ENCODE measurements at places on chromosomes 11 and 22.

DNA sequence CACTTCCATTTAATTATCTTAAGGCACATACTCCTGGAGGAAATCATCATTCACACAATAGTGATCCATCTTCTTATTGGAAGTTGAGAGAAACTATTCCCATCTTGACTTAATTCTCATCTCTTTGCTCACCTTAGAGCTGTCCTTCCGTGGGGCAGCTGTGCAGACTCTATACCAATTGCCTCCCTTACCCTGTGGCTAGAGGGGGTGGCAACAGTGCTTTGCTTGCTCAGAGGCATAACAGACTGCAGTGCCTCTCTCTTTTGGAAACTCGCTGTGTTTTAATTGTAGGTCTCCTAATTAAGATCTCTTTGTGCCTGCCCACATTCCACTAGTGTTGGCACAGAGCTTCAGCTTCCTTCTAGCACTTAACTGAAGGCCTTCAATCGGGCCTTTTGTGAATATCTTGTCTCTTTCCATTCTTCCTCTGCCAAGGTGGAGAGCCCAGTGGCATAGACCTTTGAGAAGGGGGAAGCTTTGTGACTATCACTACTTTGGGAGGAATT, 5.5 kb downstream of the KMT2A start:
- no peak for DNase-seq

DNA sequence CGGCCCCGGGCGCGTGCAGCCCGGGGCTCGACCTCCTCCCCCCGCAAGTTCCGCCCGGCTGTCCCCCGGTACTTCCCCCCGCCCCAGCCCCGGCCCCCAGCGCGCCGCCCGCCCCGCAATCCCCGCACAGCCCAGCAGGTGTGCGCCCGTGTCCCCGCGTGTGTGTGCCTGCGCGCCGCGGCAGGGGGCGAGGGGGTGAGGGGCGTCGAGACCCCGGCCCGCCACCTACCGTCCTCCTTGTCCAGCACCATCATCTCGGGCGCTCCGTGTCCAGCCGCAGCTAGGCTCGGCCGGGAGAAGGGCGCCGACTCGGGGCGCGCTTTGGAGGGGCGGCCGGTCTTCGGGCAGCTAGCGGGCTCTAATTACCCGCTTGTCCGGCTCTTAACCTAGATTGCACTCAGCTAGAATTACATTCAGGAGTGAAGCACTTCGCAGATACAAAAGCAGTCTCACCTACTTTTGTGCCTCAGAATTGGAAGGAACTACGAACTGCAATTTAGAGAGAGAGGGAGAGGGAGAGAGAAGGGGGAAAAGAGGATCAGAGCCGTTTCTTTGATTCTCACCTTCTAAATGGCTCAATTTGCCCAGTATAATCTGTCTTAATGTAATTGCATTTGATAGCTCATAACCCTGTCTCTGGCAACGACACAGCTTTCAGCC, 439 bp downstream of the LMO1 start:
- no peak for DNase-seq

DNA sequence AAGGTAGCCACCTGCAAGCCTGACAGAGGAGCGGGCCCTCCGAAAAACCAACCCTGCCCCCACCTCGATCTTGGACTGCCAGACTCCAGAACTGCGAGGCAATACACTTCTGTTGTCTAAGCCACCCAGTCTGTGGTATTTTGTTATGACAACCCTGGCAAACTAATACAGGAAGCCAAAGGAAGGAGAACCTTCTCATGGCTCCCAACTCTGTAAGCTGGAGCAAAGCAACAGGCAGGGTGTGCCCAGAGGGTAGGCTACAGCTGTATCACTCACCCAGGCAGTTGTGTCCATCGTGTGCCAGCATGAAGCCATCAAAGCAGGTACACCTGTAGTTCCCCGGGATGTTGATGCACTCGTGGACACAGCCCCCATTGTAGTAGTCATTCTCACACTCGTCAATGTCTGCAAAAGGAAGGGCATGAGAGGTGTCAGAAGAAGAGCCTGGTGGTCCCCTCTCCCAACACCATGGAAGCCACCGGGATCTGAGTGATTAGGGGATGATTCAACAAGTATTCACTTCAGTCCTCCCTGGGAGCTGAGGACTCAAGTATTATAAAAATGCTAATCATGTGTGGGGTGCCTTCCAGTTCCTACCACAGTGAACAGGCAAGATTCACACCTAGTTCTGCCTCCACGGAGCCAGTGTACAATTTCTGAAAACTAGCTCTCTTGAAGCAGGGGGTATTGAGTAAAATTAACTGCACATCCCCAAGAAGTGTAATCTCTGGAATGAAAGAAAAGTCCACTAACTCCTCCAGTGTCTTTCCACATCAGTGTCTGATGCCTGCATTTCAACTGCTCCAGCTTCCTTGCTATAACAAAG, 23.3 kb downstream of the SCUBE1 start:
- no peak for DNase-seq

DNA sequence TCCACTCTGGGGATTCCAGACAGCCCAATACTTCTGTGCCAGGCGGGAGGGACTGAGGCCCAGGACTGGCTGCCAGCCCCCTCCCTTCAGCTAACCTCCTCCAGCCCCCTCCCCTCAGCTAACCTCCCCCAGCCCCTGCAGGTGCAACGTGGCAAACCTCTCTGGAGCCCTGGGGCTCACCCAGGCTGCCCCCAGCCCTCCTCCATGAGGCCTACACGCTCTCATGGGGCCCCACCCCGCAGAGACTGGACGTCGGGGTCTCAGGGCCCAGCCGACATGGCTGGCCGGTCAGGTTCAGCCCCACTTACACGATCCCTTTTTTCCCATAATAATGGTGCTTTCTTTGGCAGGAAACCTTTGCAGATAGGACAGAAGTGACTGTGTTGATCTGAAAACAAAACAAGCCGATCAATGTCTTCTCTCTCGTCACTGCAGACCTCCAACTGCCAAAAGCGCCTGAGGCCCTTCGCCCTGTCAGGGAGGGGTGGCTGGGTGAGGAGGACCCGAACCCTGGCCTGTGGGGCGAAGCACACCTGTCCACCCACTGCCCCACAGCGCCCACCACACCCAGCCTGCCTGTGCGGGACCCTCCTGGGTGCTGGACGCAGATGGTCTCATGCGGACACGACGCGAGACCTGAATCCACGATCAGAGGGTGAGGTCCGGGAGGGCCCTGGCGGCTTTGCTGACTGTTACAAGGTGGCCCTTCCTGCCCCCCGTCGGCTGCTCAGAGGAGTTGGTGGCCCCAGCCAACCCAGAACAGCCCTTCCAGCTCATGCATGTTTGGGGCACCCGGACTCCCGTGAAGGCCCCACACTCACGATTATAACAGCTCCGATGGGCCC, 33.6 kb downstream of the TRMU start:
- no peak for DNase-seq

GRCh38 chr11:8332196-8332595, 68.5 kb upstream of the LMO1 start:
- no peak for DNase-seq

GRCh38 chr11:32918427-32918826, 25.8 kb downstream of the QSER1 start:
- DNase-seq: no peak

DNA sequence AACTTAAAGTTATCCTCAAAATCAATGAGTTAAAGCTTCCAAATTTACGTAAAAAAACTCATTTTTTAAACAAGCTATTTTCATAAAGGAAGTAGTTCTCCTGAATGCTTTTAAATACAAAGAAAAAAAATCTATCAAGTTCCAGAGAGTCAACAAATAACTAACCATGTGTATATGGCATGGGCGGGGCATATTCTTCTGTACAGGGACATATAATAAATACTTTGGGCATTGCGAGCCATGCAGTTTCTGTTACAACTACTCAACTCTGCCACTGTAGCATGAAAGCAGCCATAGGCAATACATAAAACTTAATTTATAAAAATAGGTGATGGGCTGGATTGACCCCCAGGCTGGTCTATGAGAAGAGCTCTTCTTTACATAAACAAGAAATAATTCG, 57.8 kb downstream of the BTBD10 start:
- no peak for DNase-seq

GRCh38 chr11:104968856-104969776, 742 bp upstream of the CASP4 start:
- DNase-seq: no peak

GRCh38 chr11:128399251-128400121, 187.9 kb downstream of the ETS1 start:
- no peak for DNase-seq
